ENCODE measurements at places on chromosomes 2 and 18. TPM values are rescaled to one million over a fixed set of nuclear protein-coding genes. Genes with fewer than 3 reads are reported as not detected.

DNA sequence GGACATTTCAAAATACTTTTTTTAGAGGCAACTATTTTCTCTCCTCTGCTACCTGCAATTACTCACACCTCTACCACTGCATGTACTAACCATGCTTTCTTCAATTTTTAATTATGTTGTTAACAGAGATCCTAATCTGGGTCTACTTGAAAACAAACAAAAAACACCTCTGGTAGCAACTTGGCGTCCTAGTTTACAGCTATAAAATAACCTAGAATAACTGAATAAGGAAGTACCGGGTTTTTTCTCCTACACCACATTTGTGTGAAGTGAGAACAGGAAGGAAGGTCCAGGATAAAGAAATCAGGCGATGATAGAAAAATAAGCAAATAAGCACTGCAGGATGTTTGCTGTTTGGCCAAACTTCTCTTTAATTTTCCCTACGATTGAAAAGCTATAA lies 633.5 kb downstream of the LRP1B start:
- DNase-seq: no peak

GRCh38 chr2:95312543-95313201 lies 15.5 kb downstream of the KCNIP3 start:
- DNase-seq: peak; percentile 36

IL36G gene
- not detected for total RNA-seq

CFAP210 gene
- total RNA-seq: not detected

CCDC141 gene
- total RNA-seq: 7.4 TPM

DNA sequence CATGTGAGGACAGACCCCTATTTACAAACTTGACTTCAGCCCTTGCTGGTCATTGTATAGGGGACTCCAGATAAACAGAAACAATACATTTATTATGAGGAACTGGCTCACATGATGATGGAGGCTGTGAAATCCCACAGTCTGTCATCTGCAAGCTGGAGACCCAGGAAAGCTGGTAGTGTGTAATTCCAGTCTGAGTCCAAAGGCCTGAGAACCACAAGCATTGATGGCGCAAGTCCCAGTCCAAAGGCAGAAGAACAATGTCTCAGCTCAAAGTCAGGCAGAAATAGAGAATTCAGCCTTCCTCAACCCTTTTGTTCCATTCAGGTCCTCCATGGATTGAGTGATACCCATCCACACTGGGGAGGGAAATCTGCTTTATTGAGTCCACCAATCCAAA lies 28.1 kb upstream of the SPP2 start:
- no peak for DNase-seq

- no peak for DNase-seq
Observed at GRCh38 chr2:115491186-115491793, 1048.8 kb downstream of the DPP10 start.

DNA sequence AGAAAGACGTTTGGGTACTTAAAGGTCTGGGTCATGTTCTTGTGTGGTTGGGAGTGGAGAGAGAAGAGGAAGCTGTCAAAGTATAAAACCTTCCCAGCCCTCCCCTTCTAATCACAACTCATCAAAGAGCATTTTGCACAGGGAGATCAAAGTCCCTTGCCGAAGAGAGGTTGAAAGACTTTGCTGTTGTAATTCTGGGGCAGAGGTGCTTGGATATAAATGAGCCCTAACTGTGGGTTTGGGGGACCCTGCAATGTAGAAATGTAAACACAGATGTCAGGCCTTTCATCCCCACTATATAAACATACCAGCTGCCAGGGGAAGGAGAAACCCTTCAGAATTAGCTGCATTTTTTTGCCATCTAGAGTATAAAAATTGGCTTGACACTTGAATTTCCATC lies 182.1 kb downstream of the ETAA1 start:
- DNase-seq: no peak

SATB2 gene
- total RNA-seq: 328 TPM
